ENCODE measurements at places on chromosomes 13 and 19. TPM values are rescaled to one million over a fixed set of nuclear protein-coding genes. Genes with fewer than 3 reads are reported as not detected.

The TUBB4A gene
- 4.6 TPM for polyA plus RNA-seq

The RABAC1 gene
- 65.0 TPM for polyA plus RNA-seq

DNA sequence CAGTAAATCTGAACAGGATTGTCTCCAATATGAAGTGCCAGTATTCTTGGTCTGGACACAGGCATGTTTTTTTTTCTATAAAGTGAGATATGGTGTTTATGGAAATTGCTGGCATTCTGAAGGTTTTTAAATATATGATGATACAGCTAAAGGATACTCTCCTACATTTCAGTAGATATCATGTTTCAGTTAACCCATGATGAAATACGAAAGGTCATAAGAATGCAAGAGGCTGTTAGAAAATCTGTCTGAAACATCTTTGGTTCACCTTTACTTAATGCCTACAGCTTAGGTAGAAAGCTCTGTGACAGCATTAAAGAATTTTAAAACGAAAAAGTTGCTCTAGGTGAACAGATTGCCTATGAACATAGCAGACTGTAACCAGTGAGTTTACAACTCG is 9.1 kb downstream of the FRY start:
- DNase-seq = no peak

DNA sequence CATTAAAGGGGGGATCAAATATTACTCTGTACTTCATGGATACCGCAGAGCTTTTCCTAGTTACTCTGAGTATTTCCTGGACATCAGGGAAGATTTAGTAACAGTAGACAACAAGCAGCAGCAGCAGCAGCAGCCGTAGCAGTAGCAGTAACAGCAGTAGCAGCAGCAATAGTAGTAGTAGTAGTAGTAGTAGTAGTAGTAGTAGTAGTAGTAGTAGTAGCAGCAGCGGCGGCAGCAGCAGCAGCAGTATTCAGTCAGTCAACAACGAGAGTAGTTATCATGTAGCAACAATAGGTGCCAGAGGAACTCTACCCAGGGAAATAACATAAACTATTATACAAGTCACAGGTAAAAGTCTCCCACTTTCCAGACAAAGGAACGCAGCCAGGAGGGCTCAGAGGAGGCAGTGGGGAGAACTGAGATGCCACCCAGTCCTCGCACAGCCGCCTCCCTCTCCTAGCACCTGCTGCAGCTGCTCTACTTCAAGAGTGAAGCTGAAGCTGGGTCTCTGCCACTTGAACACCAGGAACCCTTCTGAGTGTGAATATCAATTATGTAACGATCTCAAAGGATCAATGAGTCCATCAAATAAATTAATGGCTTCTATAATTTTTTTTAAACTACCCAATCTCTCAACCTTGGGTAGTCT is 1.3 kb upstream of the DOCK9 start:
- DNase-seq = no peak

DNA sequence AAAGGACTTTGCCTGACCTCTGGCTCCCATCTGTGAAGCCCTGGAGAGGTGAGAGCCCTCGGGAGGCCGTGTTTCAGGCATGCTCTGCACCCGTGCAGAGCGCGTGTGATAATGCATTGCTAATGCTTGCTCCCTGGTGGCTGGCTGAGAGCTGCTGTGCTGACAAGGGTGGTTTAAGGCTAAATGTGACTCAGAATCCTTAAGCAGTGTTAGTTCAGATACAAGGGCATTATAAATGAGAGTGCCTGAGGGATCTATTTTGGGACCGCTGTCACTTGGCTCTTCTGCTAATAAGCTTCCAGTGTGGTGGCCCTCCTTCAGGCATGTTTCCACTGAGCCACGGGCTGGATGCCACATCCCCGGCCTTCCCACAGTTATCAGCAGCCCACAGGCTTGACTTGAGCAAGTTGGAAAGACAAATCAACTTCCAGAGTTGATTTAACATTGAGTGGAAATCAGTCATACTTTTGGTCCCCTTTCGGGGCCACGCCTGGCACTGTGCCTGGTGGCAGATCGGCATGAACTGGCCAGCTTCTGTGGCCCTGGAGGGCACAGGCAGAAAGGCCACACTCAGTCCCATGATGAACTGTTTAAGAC is 17.0 kb downstream of the ALOX5AP start:
- DNase-seq = no peak

DNA sequence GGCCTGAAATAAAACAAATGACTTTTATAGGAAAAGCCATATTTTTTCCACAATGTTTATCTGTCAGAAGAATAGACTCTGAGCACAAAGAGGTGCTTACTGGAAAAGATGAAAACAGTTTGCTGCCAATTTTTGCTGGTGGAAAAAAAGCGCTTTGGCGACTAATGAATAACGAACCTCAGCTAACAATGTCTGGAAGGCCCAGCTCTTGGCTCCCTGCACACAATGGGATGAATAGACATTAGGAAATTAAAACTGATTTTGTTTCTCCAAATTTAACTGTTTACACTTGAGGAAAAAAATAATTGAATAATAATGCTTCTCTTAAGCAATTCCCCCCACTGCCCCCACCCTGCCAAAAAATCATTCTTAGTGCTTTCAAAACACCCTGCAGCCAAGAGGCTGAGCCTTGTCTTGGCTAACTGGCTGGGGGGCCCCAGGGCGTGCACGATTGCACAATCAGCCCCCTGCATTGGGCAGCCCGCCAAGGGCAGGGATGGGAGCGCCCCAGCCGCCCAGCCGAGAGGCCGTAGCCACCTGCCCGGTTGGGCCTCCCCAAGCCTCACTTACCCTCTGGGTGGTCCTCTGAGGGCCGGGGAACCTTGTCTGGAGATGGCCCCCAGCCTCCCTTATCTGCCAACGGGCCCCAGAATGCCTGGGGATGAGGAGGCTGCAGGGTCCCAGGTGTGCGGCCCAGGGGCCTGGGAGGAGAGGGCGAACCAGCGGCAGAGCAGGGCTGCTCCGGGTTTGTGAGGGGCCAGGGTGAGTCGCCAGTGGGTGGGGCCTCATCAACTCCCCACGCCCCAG is 16.8 kb downstream of the CEBPG start:
- peak; percentile 73 for DNase-seq

DNA sequence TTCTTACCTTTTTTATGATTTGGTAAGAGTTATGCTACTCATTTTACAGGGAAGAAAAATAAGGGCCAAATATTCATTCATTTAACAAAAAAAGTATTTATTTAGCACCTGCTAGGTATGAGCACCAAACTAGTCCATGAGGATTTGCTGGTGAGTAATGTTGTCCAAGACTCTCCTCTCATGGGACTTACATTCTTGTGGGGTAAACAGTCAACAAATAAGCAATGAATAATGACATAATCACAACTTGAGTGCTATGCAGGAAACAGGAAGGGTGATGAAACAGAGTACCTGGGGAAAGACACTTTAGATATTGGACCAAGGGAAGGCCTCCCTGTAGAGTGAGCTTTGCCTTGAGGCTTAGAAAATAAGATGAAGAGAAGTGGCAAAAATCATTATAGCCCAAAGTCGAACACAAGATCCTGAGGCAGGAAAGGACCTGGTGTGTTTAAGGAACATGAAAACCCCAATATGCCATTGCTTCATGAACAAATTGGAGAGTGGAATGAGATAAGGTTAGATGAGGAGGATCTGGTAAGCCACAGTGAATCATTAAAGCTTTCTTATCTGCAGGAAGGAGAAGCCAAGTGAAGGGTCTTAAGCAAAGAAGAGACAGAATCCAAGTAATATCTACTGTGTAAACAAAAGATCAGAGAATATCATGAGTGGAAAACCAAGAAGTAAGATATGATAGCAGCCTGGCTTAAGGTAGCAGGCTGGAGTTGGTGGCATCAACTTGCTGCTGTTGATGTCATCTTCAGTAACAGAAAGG is 294.5 kb upstream of the NBEA start:
- no peak for DNase-seq

Data from left lung (tissue), 14 donors.